ENCODE measurements at places on chromosomes 4 and X.

- no peak for DNase-seq
Measured at GRCh38 chr4:80154545-80154933, 42.8 kb upstream of the PRDM8 start.

DNA sequence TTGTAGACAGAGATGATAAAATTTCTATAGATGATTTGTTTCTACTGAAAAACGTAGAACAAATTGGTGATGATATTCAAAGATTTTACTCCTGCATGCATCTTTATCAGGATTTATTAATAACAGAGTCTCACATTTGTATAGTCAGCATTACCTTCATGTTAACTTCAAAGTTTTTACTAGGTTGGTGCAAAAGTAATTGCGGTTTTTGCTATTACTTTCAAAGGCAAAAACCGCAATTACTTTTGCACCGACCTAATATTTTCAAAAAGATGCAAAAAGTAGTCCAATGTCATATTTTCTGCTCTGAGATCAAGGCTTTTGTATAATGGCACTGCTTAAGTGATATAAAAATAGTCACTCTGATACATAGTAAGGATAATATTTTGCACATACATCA, 536.4 kb upstream of the ADGRL3 start:
- no peak for DNase-seq

DNA sequence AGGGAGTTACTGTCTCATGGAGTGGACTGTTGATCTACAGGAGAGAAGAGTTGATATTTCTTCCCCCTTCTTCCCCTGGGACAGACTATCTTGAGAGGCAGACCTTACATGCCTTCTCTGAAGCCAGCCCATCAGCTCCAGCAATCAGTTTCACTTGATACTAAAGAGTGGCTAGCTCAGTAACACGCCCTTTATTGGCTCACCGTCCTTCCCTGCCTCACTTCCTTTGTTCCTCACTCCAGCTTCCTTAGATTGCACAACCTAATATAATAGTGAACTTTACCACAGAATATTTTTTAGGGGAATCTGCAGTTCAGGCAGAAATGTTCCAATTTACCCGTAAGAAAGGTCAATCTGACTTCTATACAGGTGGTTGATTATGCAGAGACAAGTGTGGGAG, 128.1 kb upstream of the NDP start:
- DNase-seq: no peak

DNA sequence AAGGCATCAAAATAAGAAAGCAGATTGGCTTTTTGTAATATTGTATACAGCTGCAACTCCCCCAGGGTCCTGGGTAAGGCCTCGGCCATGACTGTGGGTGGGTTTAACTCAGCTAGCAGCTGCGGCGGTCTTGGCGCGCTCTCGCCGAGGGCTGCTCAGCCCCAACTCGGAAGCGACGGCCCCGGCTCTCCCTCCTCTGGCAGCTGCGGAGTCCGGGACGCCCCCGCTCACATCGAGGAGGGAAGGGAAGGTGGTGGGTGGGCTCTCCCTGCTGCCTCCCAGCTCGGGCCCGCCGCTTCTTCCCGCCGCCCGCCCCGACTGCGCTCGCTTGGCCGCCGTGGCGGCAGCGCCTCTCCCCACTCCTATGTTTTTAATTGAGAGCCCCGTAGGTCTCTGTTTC, 51.2 kb downstream of the GPR50 start:
- DNase-seq: no peak

GRCh38 chr4:8615921-8616787, 23.6 kb downstream of the CPZ start:
- no peak for DNase-seq

DNA sequence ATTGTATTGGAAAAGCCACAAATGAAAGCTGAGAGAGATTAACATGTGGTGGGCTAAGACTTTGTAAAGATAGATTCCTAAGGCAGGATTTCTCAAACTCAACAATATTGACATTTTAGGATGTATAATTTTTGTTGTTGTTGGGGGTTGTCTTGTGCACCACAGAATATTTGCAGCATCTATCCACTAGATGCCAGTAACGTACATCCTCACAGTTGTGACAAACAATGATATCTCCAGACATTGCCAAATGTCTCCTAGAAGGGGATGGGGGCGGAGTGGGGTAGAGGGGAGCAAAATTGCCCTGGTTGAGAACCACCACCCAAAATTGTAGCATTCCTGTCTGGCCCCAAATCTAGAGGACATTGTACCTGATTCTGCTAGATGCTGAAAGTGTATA, 14.7 kb upstream of the CBR4 start:
- DNase-seq: no peak

DNA sequence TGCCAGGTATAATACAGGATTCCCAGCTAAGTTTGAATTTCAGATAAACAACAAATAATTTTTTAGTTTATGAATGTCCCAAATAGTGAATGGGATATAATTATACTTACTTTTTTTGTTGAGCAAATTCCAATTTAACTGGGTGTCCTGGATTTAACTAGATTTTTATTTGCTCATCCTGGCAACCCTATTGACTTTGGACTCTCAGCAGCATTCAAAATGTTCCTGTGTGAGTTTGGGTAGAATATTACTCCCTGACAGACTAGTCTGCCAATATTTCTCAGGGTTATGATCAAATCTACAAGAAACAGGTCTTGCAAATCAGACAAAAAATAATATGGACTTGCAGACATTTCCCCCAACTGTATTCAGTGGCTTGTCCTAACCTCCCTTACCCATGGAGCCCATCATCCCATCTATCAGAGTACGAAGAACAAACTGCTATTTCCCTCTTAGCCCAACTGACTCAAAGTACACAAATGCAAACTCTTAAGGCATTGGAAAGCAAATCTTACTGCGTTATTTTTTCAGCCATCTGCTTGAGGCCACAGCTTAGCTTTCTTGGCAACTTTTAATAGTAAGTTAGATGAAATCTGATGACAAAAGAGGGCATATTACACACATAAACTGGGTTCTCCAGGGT, 20.7 kb downstream of the SETD7 start:
- DNase-seq: no peak

- DNase-seq: no peak
Measured at GRCh38 chr4:144494280-144494679, 151.7 kb upstream of the HHIP start.

- DNase-seq: no peak
Measured at GRCh38 chrX:33132569-33132968, 78.8 kb downstream of the DMD start.

DNA sequence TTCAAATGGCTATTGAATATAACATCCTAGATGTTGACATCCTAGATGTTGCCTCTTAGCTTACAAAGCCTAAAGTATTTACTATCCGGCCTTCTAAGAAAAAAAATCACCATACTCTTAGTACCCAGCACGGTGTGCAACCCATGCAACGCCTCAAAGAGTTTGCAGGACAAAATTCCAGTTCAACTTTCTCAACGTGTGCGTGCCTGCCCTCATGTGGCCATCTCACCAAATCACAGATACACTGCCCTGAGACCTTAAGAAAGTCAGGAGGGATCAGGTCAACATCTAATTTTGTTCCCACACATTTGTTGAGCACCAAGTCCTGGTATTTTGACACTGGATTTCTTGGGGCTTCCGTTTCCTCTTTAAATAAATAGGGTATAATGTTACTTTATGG, 68.3 kb downstream of the CRMP1 start:
- DNase-seq: no peak

DNA sequence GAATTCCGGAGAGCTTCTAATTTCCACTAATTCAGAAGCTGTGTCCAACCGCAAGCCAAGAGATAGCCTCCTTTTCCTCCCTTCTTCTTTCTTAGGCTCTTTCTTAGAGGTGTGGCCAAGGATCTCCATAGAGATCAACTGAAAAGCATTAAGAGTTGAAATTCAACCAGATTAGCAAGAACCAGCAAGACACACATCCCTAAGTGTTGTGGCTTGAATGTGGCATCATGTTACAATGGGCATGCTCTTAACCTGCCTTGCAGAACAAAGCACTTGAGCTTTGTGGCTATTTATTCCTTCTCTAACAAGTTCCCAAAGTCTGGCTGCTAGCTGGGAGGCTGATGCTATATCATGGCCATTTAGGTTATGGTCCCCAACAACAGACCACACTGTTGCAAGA, 10.4 kb downstream of the ANOS1 start:
- DNase-seq: no peak

DNA sequence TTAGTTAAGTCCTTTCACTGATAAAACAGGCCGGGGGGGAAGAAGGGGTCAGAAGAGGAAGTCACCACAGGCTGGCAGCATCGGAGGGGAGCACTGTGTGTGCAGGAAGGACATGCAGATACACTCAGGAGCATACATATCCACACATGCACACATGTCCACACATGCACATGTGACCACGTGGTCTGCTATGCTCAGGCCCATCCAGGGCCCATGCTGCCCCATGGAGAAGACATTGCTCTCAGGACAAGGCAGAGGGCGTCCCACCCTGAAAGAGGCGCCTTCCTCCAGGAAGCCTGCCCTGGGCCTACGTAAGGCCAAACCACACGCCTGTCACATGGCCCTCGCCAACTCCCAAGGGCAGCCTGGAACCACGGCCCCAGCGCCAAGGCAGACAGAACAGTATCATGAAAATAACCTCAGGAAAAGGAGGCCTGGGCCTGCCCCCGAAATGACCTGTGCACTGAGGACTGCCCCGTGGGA, 15.8 kb downstream of the WDR1 start:
- DNase-seq: no peak

DNA sequence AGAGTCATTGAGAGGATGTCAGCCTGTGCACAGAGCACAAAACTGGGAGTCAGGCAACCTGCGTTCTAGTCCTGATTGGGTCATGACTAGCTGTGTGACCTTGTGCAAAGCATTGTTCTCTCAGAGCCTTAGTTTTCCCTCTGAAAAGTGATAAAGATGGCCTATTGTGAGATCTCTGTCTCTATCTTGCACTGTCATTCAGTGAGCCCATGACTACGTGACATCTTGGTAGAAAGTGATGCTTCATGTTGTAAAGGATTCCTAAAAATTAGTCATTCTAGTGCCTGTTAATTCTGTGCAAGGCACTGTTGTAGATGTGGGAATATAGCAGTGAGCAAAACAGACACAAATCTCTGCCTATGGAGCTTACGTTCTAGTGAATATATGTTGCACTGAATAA, 2.5 kb downstream of the PGRMC1 start:
- no peak for DNase-seq

DNA sequence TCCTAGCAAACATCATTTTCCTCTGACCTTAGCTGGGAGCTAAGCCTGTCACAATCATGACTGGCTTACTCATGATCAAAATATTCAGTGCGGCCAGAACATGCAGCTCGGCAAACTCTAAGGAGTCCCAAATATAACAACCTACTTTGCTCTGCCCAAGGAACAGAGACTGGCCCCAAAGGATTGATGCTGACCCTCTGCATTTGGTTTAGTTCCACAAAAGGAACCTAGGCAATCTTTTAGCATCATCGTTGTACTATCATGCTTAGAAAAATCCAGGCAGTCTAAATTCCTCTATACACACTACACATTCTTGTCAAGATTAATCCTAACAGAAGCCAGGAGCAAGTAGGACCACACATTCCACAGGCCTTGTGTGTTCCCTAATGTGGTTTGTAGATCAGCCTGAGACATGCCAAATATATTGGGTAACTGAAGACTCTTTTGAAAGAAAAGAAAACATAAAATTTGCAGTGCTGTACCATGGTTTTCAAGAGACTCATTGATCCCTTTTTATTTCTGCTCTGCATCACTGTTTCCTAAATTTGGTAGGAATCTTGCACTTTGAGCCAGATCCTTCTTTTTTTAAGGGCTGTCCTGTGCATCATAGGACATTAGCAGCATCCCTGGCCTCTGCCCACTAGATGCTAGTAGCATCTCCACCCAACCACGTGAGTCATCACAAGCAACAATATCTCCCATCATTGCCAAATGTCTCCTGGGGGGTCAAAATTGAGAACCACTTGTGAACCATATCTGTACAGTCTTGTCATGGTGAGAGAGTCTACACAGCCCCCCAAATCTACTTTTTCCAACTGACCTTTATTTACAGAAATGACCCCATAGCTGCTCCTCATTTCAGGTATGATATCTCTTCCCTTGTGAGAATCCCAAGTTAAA, 17.6 kb upstream of the CC2D2A start:
- DNase-seq: no peak

DNA sequence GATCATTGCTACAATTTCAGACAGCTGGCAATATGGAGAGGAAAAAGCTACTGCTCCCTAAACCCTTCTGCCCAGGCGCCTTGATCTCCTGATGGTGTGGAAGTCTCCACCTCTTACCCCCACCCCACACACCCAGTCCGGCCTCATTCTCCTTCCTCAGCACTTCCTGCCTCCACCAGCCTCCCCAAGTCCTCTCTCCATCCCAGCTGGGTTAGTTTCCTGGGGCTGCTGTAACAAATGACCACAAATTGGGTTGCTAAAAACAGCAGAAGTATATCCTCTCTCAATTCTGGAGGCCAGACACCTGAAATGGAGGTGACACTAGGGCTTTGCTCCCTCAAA, 1.1 kb upstream of the CCNQ start:
- DNase-seq: no peak

- DNase-seq: no peak
Measured at GRCh38 chr4:80540349-80540748, 204.8 kb downstream of the CFAP299 start.

DNA sequence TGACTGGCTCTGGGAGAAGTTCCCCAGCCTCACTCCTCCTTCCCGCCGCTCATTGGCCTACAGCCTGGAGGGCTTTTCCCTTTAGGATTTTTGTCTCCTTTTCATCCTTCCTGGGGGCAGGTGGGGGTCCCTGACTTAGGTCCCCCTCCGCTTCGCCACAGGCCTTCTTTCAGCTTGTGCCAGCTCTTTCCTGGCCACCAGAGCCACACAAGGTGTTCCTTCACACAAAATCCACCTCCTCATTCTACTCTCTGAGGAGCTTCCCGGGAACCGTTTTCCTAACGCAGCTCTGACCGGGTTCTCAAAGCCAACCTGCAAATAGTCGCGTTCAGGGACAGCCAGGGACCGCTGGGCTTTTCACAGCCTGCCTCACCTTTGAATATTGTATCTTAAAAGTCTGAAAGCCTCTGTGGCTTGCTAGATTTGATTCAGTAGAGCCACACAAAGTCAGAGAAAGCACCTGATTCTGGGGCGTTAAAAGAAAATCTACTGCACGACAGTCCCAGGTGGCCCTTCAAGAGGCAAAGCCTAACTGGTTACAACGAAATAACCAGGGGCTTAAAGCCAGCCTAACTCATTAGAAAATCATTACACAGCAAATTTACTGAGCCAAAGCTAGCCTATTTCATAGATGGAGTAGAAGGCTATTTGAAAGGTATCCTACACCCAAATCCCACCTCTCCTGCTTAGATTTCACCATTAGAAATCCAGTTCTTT, 731 bp upstream of the GPC3 start:
- DNase-seq: no peak

- DNase-seq: no peak
Measured at GRCh38 chrX:124726292-124726691, 379.9 kb downstream of the SH2D1A start.

DNA sequence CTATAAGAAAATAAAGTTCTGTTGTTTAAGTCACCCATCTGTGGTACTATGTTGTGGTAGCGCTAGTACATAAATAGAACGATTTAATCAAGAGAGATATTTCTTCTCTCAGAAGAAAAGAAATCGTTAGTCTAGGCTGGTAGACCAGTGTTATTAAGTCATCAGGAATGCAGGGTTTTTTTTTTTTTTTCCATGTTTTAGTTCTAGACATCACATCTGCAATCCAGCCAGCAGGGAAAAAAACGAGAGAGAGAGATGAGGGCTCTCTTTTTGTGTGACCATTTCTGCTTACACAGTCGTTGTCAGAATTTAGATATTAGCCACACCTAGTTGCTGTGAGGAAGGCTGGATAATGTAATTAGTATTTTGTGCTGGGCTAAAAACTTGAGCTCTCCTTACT, 417.4 kb downstream of the TMA16 start:
- no peak for DNase-seq

Data from cerebellar nuclear complex (tissue), 1 donor.